ENCODE measurements at places on chromosomes 16 and 17.

DNA sequence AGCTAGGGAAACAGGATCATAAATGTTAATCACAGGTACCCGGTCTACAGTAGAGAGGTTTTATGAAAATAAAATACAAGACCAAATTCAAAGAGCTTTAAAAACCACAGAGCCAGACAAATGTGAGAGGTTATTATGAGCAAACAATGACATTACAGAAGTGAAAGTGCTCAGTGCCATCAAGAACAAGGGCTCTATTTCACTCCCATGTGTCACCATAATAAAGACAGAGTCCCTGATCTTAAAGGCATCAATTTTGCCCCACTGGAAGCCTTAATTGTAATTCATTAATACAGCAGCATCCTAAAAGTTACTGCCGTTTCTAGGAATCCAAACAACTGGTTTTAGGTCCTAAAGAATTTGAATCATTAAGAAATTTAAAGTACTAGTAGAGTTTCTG, 43.7 kb upstream of the CDRT4 start:
- no peak for DNase-seq

DNA sequence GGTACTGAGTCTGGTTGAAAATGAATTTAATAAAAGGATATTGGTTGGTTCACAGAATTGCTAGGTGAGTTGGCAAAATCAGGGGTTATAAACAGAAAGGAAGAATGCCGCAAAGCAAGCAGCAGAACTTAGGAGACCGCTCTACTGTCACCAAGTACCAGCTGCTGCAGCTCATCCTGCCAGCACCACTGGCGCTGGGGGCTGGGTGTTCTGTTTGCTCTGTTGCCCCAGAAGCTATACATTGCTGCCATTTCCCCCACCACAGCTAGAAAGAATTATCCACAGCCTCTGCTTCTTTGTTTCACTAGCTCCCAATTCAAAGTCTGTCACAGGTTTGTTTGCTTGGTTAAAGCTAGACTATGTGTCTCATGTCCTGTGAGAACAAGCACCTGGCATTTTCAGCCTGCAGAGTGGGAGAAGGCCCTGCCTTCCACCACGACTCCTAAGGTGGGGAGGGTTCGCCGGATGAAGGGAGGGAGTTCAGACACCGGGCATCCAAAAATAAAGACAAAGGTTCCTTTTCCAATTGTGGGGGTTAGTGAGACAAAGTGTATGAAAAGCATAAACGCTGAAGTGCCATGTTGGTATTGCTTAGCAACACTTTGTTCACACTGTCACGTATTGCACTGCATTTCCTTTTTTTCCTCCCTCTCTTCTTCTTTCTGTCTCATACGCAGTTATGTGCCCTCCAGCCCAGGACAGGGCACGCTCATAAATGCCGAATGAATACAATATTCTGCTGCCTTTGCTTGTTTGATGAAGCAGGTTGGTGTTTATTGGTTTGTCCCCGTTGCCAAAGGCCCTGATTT, 9.6 kb upstream of the CPD start:
- DNase-seq, result no peak

DNA sequence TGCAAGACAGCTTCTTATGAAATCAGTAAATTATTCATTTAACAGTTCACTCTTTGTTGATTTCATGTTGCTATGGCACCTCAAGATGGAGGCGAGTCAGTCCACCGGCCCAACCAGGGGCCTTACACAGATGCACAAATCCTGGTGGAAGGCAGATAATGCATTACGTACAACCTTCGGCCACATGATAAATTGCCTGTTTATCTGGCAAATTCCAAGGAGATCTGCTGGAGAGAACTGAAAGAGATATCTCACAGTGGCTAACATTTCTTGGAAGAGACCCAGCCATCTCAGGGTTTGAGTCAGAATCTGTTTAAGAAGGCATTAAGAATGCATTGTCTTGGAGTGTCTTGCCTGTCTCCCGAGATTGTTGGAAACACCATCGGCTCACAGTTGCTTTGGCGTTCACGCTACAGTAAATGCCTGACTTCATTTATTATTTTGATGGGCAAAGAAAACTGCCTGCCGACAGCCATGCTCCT, 225.6 kb downstream of the MSI2 start:
- DNase-seq, result no peak

GRCh38 chr17:57879437-57880085, 29.7 kb upstream of the MRPS23 start:
- no peak for DNase-seq

- no peak for DNase-seq
Observed at GRCh38 chr16:13056607-13057006, 155.2 kb downstream of the SHISA9 start.

Measured in CD4-positive, alpha-beta T cell treated with Interleukin-6 for 4 hours (primary cell).